Activated CD8-positive, alpha-beta memory T cell treated with anti-CD3 and anti-CD28 coated beads for 1 hour (primary cell): ENCODE measurements at places on chromosomes 16 and 17.

- DNase-seq: no peak
Measured at GRCh38 chr17:56928586-56928985, 14.7 kb upstream of the TRIM25 start.

- DNase-seq: no peak
Measured at GRCh38 chr17:78000341-78000740, 41.8 kb downstream of the TNRC6C start.

DNA sequence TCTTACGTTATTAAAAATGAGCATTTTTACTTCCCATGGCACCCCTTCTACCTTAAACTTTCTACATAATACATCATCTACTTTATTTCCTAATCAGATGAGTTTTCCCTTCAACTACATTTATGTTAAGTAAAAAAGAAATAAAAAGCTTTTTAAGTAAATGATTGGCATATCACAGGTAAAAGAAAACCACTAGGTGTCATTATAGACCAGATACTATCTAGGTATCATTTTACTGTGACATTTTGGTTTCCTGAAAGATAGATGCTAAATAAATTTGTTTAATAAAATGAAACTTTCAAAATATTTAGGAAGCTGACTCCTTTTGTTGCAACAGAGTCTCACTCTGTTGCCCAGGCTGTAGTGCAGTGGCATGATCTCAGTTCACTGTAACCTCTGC, 3.8 kb upstream of the CMTM1 start:
- DNase-seq: no peak

- DNase-seq: no peak
Measured at GRCh38 chr16:28491230-28491969, 474 bp downstream of the CLN3 start.

DNA sequence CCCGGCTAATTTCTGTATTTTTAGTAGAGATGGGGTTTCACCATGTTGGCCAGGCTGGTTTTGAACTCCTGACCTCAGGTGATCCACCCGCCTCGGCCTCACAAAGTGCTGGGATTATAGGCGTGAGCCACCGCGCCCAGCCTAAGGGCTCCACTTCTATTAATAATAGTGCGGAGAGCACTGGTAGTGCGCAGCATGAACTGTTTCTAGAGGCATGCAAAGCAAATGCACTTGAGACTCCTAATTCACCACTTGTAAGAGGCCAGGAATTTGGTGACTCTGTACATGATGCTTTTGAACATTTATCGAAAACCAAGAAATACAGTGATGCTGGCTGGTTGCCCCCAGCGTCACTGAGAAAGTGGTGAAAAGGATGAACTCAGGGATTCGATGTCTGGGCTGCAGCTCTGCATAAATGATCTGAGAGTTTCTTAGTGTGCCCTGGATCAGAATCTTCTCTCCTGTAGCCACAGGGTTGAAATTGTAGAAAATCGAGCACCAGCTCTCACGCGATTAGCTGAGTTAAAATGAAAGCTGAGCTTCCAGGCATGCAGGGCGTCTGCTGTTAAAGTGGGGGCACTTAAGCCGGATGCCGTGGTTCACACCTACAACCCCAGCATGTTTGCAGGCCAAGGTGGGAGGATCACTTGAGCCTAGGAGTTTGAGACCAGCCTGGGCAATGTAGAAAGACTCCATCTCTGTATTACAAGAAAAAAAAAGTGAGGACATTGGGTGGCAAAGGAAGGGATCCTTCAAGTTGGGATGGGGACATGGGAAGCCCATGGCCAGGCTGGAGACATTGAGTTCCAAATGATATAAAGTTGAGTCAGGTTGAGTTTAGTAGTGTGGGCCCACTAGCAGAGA, 4.8 kb downstream of the RNF213 start:
- no peak for DNase-seq

- DNase-seq: peak; percentile 40
Measured at GRCh38 chr16:58628845-58629732, 537 bp downstream of the CNOT1 start.

- no peak for DNase-seq
Measured at GRCh38 chr16:19212059-19212458, 44.0 kb downstream of the SYT17 start.

- DNase-seq: no peak
Measured at GRCh38 chr16:89318430-89318758, 100.9 kb downstream of the ZNF778 start.

DNA sequence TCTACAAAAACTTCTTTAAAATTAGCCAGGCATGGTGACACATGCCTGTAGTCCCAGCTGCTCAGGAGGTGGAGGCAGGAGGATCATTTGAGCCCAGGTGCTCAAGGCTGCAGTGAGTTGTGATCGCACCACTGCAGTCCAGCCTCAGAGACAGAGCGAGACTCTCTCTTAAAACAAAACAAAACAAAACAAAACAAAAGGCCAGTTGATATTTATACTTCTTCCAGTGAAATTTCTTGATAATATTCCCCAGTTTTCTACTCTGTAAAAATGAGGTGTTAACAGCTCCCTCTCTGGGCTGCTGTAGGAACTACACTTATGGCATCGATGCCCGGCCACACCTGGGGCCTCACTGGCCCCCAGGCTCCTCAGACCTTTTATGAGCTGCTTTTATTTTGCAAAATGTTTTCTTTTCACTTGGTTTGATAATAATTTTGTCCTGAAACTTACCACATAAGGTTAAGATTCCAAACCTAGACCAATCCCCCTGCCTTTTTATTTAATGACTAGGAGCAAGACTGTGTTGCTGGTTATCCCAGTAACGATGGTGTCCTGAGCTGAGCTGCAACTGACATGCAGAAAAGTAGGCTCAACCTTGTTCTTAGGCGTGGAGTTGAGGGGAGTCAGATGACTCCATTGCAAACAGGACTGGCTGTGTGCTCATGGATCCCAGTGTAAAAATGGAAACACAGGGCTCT, 17.6 kb downstream of the MAPK8IP3 start:
- no peak for DNase-seq

GRCh38 chr16:89746043-89746442, 24.7 kb downstream of the ZNF276 start:
- no peak for DNase-seq

DNA sequence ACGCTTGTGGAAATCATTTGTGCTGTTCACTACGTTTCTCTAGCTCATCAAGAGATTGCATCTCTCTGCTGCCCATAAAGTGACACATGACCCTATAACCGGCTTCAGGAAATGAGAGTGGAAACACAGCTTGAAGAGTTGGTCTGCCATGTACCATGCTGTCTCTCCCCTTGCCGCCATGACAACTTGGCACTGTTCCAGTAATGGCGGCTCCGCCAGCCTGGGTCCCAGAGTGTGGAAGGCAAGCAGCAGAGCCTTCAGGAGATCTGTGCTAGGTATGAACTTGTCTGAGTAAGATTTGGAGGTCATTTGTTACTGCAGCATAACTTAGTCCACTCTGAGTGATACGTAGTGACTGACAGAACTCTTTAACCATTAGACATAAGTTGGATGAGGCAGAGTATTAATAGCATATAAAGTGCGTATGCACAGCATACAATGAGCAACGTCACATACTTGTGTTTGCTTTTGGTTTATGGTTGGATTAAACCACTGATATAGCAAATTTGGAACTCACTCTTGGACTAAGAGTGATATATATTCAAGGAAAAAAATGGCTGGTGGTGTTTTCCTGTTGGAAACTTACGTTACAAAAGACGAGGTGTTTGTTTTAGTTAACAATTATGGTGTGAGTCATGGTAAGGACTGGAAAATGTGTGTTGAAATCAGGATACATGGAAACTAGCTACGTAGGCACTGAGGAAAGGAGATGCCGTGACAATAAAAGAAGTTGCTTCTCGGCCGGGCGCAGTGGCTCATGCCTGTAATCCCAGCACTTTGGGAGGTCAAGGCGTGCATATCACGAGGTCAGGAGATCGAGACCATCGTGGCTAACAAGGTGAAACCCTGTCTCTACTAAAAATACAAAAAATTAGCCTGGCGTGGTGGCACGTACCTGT, 24.4 kb upstream of the PMP22 start:
- DNase-seq: no peak

GRCh38 chr16:4803401-4803844, 990 bp upstream of the ROGDI start:
- no peak for DNase-seq
